ENCODE measurements at places on chromosomes 4 and X.

- no peak for DNase-seq
Measured at GRCh38 chr4:183110244-183110643, 11.2 kb downstream of the WWC2 start.

- DNase-seq: no peak
Measured at GRCh38 chr4:1639299-1639868, 44.7 kb downstream of the FAM53A start.

DNA sequence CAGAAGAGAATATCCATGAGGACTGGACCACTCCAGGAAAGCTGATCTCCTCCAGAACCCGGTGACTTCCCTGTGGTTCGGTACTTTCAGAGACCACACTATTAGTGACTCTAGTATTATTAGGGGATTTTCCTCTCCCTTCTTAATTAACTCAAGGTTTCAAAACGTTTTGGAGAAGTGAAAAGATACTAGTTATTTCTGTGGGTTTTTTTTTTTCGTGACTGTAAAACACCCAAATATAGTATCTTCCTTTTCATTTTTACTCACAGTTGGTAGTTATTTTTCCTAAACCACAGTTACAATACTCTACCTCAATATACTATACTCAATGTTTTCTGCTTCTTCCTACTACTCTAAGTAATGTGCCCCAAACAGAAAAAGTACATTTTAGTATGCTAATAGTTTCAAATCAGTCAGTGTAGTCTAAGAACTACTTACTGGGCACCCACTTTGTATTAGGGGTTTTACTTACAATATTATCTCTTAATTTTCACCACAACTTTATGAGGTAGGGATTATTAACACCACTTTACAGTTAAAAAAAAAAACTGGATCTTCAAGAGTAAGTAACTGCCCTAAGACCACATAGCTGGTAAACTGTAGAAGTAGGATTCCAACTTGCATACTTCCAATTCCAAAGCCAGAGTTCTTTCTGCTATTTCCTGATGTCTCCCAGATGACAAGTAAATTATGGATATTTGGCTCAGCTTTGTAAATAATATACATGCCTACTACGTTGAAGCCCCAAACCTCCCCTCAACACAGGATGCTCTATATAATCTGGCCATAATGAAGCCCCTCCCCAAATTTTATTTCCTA, 45.0 kb downstream of the SLC9A7 start:
- no peak for DNase-seq

- no peak for DNase-seq
Measured at GRCh38 chrX:16130707-16131106, 7.3 kb downstream of the GRPR start.

- no peak for DNase-seq
Measured at GRCh38 chr4:158042591-158043030, 130.2 kb downstream of the GASK1B start.

- DNase-seq: no peak
Measured at GRCh38 chr4:113675731-113676697, 85.5 kb downstream of the CAMK2D start.

- no peak for DNase-seq
Measured at GRCh38 chrX:150522494-150522893, 45.9 kb upstream of the MTM1 start.

DNA sequence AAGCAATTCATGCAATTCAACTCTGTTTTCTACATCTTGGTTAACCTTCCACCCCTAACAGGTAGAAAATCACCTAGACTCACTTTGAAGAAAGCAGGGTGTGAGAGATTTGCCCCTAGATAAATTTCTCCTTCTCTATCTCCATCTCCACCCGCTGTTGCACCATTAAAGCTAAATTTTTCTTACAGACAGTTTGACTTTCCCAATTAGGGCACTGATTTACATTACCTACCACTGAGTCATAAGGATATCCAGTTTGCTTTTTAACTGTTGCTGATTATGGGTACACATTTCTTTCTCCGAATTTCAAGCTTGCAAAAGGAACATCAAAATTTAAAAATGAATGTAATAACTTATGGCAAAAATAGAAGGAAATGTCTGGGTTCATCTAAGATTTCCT, 13.0 kb downstream of the SLC7A11 start:
- no peak for DNase-seq

- DNase-seq: no peak
Measured at GRCh38 chrX:112078606-112079005, 4.0 kb downstream of the TRPC5 start.

DNA sequence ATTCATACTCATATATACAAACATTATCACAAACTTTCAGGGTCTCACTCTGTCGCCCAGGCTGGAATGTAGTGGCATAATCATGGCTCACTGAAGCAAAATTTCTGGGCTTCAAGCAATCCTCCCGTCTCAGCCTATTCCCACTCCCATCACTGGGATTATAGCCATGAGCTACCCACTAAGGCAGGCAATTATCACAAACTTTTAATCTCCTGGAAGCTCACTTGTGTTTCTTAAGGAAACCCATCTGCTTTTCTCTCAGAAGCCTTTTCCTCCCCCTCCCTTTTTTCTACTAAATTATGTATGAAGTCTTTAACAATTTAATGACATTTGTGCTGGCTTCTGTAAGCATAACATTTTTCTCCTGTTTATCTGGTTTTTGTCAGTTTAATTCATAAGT, 170.5 kb downstream of the AREG start:
- no peak for DNase-seq

DNA sequence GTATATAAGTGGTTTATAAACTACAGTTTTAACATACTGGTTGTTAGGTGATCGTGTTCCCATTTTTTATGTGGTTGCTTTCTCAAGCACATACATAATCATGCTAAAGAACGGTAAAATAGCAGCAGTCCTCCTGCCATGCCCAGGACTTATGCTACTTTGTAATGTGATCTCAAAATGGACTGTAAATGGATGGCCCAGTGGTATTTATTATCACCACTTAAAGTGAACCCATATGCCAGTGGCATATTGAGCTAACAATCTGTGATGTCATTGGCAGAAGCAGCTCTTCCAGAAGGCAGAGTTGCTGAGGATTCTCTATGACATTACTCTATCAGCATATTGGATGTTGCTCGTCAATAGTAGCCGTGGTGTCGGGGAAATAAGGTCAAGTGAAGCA, 28.6 kb downstream of the ANK2 start:
- no peak for DNase-seq

GRCh38 chr4:85964298-85964697, 395.6 kb downstream of the MAPK10 start:
- peak; percentile 27 for DNase-seq

DNA sequence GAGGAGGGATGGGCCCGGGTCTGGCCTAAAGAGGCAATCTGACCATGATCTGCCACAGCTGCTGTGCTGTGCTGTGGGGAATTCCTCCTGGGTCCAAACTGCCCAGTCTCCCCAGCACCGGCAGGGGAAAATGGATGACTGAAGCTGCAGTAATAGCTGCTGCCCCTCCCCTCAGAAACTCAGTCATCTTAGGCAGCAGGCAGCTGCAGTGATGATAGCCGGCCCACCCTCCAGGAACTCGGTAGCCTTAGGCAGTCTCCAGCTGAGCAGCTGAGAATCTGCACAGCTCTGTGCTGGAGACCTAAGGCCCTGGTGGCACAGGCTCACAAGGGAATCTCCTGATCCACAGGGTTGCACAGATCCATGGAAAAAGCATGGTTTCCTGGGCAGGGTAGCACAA, 113.4 kb upstream of the USP38 start:
- DNase-seq: peak; percentile 50

Measured in COR-L47 (cell line).